ENCODE measurements at places on chromosomes 13 and 19. TPM values are rescaled to one million over a fixed set of nuclear protein-coding genes. Genes with fewer than 3 reads are reported as not detected.

Gene DAND5
- total RNA-seq, result not detected

Gene KLK14
- total RNA-seq, result not detected

Gene WDR87
- total RNA-seq, result not detected

Gene ZNF784
- 4.0 TPM for total RNA-seq

Gene SIGLEC7
- not detected for total RNA-seq

Gene CPT1C
- total RNA-seq, result 3.7 TPM

Gene BICRA
- total RNA-seq, result 22.2 TPM

Gene MYO1F
- total RNA-seq, result 0.29 TPM

Gene PIN1
- 37.7 TPM for total RNA-seq

Gene IGFL3
- total RNA-seq, result not detected

Gene TMEM143
- total RNA-seq, result 4.5 TPM

Gene SLC25A41
- total RNA-seq, result not detected

Gene RGL3
- total RNA-seq, result 1.7 TPM

Gene KASH5
- not detected for total RNA-seq

Gene MBD3L3
- not detected for total RNA-seq

Gene MEGF8
- 33.9 TPM for total RNA-seq

Gene ZNF730
- not detected for total RNA-seq

Gene ZNF627
- 7.1 TPM for total RNA-seq

Gene CRLF1
- 80.8 TPM for total RNA-seq

Gene NALCN
- 0.19 TPM for total RNA-seq

Gene PCDH9
- total RNA-seq, result 16.7 TPM

Gene CCL25
- not detected for total RNA-seq

Gene RASGRP4
- not detected for total RNA-seq

Gene MISP
- not detected for total RNA-seq

Gene NUP58
- total RNA-seq, result 33.6 TPM

Gene LHB
- not detected for total RNA-seq

Gene WDR83
- 9.0 TPM for total RNA-seq

Gene CYP4F22
- not detected for total RNA-seq

Gene FGF21
- total RNA-seq, result not detected

Gene TIMM50
- 51.1 TPM for total RNA-seq

Gene PPAN
- total RNA-seq, result 32.3 TPM

All from cardiac ventricle fibroblast (primary cell).